ENCODE measurements at places on chromosomes 2 and 18.

- no peak for DNase-seq
Observed at GRCh38 chr2:224881846-224882245, 160.4 kb downstream of the DOCK10 start.

DNA sequence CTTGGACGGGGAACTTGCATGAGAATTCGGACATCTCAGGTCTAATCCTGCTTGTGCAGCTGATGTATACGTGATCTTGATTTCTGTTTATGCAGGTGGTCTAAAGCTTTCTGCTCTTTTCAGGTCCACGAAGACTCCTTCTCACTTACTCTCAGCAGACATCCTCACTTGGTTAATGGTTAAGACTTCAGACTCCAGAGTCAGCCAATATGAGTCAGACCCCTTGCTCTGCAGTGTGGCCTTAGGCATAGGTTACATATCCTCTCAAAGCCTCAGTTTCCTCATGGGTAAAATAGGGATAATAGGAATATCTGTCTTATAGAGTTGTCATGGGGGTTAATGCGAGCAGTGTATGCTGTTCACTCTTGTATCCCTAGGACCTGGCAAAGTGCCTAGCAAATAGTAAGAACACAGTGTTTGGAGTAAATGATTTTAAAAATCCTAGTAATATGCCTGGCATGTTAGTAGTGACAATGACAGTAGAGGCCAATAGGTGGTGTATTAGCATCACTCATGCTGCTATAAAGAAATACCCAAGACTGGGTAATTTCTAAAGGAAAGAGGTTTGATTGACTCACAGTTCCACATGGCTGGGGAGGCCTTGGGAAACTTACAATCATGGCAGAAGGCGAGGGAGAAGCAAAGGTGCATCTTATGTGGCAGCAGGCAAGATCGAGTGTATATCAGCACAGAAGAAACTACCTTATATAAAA lies 42.3 kb downstream of the XRCC5 start:
- DNase-seq, result no peak

DNA sequence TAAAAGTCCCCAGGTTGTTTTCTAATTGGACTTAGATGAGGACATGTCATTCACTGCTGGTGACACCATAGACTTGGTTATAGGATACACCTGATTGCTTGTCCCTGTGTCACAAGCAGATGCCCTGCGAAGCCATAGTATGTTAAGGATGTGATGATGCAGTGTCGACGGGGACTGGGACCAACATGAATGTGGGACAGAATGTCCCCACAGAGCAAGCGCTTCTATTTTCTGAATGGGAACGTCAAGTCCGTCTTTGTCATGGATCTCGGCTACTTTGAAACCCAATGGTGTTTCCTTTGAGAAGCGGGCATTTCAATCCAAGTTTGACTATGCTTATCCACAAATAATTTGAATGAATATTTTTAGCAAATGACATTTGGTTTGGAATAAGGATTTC lies 2.1 kb downstream of the GCG start:
- DNase-seq, result no peak

DNA sequence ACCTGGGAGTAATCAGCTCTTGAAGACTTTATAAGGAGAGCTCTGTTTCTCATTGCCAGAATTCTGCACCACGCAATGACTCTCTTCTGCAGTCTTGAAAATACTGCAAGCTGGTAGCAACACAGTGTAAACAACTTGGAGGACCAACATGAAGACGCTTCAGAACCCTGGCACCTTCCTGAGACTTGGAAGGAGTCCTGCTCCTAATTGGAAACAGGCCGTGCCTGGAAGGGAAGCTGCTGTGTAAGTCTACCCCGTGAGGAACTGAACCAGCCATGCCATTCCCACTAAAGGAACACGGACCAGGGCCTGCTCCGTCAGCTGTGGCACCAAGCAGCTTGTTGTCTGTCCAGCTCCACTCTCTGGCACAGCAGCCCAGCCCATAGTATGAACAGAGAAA lies 171.1 kb downstream of the PAX3 start:
- no peak for DNase-seq

- DNase-seq, result no peak
Observed at GRCh38 chr18:55732227-55733106, 144.5 kb upstream of the TCF4 start.

- DNase-seq, result peak; percentile 91
Observed at GRCh38 chr2:230924470-230925341, at the start of gene GPR55. GPR55 (minus strand) TSS chr2:230925242; CDS start chr2:230910962, 14,280 bp downstream.

Data from stimulated activated CD4-positive, alpha-beta T cell treated with anti-CD3 and anti-CD28 coated beads, Interleukin-15, amount 100 ng/mL, for 24 hours (primary cell).